Activated CD4-positive, alpha-beta T cell treated with anti-CD3 and anti-CD28 coated beads, Interleukin-2, amount 10 ng/mL, durations not matched to agents 24 days and 14 days (primary cell): ENCODE measurements at places on chromosomes 12 and 14.

DNA sequence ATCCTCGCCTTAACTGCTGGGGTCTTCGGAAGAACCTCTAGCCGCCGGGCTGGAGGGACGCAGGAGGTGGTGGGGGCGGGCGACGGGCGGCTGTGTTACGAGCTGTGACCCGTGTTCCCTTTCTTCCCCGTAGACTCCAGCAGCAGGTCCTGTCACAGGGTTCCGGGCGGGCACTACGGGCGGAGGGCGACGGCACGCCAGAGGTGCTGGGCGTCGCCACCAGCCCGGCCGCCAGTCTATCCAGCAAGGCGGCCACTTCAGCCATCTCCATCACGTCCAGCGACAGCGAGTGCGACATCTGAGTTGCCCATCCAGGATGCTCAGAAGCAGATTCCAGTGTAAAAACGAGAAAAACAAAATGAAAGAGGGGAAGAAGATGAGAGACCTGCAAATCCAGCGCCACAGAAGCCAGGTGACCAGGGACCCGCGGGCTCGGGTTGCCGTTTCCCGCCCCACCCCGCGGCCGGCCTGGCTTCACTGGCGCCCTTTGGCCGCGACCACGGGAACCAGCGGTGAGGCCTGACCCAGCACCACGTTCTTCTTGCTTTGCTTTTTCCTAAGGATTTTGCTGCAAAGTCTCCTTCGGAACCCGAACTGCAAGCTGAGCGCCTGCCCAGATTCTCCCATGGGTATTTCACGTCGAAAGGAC is 2.1 kb downstream of the SIX6 start:
- DNase-seq, result peak; percentile 57

GRCh38 chr12:57736741-57737466 is 1.6 kb downstream of the AGAP2 start:
- DNase-seq, result no peak

- no peak for DNase-seq
These were observed 127.8 kb downstream of the ANO2 start for GRCh38 chr12:5817246-5817645.

DNA sequence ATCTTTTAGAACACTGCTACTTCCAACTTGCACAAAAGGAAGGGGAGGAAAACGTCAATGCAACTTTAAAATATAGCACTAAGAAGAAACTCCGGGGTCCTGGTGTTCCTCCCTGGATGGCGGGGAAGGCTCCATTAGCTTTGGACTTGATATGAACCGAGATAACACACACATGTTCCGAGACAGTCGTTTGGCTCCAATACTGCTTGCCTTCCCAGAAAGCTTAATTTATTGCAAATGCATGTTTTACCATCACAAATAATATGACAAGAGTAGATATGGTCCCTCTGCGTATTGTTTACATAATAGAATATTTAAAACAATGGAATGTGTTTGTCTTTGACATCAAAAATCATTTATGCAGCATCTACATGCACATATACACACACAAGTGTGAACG is 87.6 kb upstream of the CLMN start:
- no peak for DNase-seq

- peak; percentile 46 for DNase-seq
These were observed 51.7 kb upstream of the BCL11B start for GRCh38 chr14:99323603-99324185.

DNA sequence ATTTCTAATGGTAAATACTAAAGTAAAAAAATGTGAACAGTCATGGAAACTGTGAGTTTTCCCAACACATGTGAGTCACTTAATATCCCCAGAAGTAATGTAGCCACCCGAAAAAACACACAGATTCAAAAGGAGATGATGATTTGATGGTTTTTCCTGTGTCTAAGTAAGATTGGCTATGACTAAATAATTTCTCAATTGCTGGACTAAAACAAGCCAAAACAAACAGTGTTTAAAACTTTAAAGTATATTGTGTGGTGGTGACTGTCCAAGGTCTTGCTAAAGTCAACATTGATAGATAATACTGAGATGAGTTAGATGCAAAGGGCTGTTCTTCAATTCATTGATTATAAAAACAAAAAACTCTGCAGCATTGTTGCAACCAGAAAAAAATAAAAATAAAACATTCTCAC is 89.6 kb upstream of the SOX5 start:
- no peak for DNase-seq

DNA sequence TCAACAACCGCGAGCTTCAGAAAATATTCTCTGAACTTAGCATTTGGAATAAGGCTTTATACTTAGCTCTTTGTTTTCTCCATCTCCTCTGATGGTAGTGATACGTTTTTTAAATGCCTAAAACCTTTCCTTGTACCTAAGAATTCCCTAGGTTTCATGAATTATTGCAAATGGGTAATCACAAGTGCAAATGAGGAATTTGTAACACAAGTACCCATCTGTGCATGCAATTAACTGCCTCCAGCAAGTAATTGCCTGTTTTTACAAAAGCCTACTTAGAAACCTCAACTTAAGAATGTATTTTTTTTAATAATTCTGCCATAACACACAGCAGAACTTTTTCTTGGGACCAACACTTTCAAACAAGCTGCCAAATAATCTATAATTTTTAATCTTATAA is 149.2 kb downstream of the PHLDA1 start:
- DNase-seq, result no peak

- DNase-seq, result no peak
These were observed 5.3 kb upstream of the LRTM2 start for GRCh38 chr12:1815108-1815507.
